ENCODE measurements at places on chromosomes 11 and 22.

GRCh38 chr22:17007257-17007656, 765 bp downstream of the GAB4 start:
- no peak for DNase-seq

DNA sequence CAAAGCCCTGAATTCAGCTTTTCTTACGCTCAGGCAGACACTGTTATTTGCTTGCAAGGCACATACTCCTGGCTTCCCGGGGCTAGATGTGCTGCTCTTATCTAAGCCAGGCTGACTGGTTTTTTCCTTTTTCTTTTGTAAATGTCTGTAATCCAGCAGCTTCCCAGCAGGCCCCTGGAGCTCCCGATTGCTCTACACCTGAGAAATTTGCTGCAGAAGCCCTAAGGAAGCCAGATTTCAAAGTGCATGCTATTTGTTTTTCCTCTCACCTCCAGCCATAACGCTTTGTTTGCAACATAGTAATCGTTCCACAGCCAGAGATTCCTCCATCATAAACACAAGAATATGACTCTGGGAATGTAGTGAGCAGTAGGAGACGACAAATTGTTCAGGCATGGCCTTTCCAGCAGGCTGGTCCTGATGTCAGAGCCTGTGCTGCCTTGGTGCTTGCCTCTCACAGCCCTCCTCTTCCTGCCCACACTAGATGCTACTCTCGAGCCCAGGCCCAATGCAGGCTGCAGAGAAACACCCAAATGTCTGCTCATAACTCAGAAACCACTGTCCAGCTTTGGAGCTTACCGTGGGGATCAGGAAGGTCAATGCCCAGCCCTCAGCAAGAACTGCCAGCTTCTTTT, 54.7 kb upstream of the SLC6A5 start:
- DNase-seq, result no peak

GRCh38 chr11:72259490-72259889, 15.5 kb upstream of the PHOX2A start:
- DNase-seq, result no peak

- no peak for DNase-seq
Measured at GRCh38 chr11:8192896-8193209, 24.0 kb upstream of the RIC3 start.

DNA sequence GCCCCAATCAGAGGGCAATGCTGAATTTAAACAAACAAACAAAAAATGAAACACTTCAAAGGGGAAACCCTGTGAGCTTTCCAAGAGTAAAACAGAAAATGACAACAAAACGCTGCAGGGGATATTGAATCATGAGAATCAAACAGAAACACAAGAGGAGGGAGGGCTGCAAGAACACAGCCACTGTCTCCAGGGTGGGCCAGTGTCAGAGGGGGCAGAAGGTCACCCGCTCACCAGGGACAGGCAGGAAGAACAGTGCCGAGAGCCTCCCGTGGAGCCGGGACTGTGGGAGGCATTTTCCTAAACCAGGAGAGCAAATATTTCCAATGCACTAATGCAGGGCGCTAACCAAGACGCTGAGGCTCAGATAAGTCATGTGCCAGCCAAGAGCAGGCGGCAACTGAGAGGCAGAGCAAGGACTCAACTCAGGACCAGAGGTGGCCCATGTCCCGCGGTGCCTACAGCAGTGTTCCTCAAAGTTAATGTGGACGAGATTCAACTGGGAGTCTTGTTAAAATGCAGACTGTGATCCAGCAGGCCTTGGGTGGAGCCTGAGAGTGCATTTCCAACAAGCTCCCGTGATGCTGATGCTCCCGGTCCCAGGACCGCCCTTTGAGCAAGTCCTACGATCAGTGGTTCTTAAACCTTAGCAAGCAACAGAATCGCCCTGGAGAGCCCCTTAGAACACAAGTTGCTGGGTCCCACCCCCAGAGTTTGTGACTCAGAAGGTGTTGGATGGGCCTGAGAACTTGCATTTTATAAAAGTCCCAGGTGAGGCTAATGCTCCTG, 197.2 kb downstream of the TENM4 start:
- no peak for DNase-seq

GRCh38 chr11:48170241-48171233, 46.1 kb upstream of the OR4B1 start:
- peak; percentile 27 for DNase-seq

Measured in endothelial cell of umbilical vein (primary cell).